ENCODE measurements at places on chromosomes 2 and 18.
A peak's percentile ranks its signal among the peaks of the same experiment; 100 is the strongest.

GRCh38 chr2:234020332-234020731, 30.2 kb upstream of the SPP2 start:
- no peak for DNase-seq

DNA sequence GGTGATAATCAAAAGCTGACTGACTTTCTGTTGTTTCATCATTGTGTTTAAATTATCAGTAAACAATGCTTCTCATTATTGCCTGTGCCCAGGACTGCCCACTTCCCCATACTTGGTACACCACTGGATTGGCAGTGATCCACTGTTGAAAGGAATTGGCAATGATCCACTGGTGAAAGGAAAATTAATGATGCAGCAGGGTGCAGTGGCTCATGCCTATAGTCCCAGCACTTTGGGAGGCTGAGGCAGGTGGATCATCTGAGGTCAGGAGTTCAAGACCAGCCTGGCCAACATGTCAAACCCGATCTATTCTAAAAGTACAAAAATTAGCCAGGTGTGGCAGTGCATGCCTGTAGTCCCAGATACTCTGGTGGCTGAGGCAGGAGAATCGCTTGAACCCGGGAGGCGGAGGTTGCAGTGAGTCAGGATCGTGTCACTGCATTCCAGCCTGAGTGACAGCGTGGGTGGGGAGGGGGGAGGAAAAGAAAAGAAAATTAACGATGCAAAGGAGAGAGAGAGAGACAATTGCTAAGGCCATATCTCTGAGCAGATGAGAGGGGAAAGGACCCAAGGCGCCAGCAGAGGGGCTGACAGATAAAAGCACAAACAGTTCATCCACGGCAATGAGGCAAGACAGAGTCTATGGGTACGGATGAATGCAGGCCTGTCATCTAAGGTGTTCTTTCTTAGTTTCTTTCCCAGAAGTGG, 10.2 kb upstream of the GTF2A1L start:
- DNase-seq: no peak

- DNase-seq: no peak
Observed at GRCh38 chr2:37615804-37616676, 55.4 kb downstream of the CDC42EP3 start.

DNA sequence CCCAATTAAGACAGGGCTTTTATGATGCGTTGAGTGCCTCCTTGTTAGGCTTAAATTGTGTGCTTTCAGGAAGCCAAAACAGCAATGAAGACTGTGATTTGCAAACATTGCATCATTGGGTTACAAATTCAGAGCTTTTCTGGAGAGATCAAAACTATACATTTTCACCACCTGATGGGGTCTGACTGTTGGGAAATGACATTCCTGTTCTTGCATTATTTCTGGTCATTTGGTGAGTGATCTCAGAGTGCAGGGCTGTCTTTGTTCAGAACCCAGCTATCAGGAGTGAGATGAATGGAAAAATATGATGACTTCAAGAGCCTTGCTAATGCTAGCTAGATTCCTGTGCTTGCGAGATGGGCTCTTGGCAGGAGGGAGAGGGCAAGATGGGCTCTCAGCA, 39.1 kb downstream of the SH3RF3 start:
- no peak for DNase-seq

- DNase-seq: no peak
Observed at GRCh38 chr2:3349211-3349693, 28.4 kb downstream of the EIPR1 start.

DNA sequence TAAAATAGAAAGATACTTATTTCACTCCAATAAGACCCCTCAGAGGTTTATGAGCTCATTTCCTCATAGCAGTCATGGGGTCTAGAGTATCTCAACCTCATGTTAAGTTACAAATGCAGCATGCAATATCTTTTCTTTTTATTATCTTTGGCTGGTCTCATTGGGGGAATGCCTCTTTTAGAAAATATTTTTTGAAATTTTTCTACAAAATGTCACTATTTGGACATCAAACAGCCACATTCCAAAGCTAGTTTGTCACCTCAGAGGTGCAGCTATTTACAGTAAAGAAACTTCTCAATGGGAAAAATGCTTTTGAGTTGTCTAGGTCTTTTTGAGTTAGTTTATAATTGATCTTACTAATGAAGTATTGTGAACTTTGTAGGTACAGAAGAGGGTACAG, 370.7 kb upstream of the LRATD1 start:
- DNase-seq: no peak

DNA sequence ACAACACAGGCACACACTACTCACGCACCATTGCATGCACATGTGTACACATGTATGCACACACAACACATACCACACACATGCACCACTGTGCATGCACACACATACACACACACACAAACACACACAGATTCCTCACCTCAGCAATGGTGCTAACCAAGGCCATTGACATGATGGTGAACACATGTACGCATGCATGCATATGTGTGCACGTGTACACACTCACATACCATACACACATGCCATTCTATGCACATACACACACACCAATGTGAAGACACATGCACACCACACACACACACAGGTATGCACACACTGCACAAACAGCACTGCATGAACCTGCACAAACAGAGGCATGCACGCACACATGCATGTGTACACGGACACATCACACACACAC, 976.0 kb downstream of the DCDC2C start:
- DNase-seq: no peak

DNA sequence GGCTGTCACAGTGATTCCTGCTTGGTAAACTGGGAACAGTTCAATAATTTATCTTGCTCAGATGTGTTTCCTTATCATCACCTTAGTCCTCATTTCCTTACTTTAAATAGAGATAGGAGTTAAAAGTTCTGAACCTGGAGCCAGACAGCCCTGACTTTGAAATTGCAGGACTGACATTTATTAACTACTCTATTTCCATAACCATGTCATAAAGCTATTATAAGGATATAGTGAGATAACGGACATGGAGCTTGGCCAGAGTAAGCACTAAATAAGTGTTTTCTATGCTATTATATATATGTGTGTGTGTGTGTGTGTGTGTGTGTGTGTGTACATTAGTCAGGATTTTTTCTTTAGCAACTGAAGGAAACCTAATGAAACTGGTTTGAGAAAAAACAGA, 13.1 kb downstream of the NT5DC4 start:
- DNase-seq: no peak

GRCh38 chr2:113829761-113830160, 60.1 kb upstream of the ACTR3 start:
- no peak for DNase-seq

- no peak for DNase-seq
Observed at GRCh38 chr2:74540291-74540690, 10.6 kb downstream of the HTRA2 start.

GRCh38 chr2:232541195-232541960, 1.9 kb downstream of the CHRNG start:
- DNase-seq: no peak

DNA sequence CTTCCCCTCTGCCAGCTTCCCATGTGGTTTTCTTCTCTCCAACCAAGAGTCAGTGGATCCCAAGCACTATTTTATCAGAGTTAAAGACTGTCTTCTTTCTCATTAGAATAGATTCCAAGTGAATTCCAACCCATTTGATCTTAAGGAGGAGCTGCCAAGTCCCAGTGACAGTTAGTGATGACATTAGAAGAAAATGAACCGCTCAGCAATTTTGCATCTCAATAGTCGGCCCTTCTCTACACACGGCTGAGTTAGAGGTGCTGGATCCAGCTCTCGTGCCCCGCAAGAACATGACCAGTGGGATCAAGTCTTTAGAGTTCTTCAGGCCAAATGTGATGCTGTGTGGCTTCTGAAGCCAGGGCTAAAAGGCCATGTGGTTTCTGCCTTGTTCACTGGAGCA, 132.6 kb downstream of the SH3BP4 start:
- no peak for DNase-seq

DNA sequence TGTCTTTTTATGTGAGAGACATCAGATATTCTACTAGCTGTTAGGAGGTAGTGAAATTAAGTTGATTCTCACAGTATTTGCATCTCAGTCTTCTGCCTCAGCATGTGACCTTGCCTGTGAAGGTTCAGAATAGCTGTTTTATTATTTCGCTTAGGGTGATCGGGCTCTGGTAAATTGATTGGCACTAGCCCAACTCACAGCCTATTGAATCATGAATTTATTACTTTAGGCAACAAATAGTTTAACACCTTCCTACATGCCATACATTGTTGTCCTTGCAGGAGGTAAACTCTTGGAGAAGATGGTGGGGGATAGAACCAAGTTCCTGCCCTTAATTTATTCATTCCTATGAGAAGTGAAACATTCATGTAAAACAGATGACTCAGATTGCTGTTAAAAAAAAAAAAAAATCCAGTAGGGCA, 101.9 kb downstream of the GPD2 start:
- DNase-seq: no peak

GRCh38 chr2:28411166-28411755, 18.6 kb downstream of the FOSL2 start:
- DNase-seq: no peak

GRCh38 chr18:44130376-44130942, 550.2 kb upstream of the SETBP1 start:
- DNase-seq: peak; percentile 67

GRCh38 chr2:5951471-5951870, 259.3 kb downstream of the SOX11 start:
- DNase-seq: no peak

DNA sequence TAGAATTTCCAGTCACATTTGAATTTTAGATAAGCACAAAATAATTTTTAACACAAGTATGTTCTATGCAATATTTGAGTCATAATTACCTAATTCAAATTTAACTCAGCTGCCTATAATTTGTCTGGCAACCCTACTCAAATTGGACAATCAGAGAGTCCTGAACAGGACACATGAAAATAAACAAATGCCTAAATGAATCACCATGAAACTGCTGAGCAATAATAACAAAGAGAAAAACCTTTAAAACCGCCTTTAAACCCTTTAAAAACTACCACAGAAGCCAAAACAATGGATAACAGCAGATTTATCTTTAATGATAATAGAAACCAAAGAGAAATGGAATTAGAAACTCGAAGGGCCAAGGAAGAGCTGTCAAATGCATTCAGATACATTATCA, 39.5 kb downstream of the ARL4C start:
- DNase-seq: no peak

GRCh38 chr18:48033790-48034650, 103.6 kb upstream of the SMAD2 start:
- DNase-seq: no peak

- DNase-seq: no peak
Observed at GRCh38 chr2:156727867-156728266, 291.7 kb downstream of the GPD2 start.

GRCh38 chr2:177543007-177543760, 150.6 kb downstream of the AGPS start:
- no peak for DNase-seq

- DNase-seq: no peak
Observed at GRCh38 chr2:48929571-48930301, 174.2 kb upstream of the LHCGR start.

DNA sequence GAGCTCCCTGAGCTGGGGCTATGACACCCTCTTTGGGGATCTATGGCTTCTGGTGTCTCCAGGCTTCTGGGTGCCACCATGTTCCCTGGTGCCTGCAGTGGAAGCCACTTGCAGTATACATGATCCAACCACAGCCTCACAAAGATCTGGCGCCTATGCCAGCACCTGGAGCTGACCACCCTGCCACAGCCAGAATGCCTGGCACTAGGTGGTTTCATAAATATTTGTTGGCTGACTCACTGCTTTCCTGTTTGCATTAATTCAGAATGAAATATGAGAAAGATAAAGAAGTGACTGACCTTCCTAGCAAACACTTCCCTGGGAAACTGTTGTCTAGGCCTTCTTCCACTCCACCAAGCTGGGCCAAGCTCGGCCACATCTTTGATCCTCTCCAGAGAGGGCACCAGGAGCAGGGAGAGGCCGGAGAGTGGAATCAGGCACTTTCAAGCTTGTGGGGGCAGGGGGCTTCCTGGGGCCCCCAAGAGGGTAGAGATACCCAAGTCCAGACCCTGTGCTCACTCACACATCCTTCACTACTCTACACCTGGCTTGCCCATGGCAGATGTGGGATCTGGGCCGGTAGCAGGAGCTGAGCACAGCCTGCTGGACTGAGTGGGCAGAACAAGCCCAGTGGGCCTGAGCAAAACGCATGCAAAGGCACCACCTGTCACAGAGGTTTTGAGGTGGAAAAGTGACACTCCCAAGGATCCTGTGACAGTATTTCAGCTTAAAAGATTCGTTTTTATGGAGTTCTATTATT, 565.7 kb downstream of the SLC4A3 start:
- no peak for DNase-seq

DNA sequence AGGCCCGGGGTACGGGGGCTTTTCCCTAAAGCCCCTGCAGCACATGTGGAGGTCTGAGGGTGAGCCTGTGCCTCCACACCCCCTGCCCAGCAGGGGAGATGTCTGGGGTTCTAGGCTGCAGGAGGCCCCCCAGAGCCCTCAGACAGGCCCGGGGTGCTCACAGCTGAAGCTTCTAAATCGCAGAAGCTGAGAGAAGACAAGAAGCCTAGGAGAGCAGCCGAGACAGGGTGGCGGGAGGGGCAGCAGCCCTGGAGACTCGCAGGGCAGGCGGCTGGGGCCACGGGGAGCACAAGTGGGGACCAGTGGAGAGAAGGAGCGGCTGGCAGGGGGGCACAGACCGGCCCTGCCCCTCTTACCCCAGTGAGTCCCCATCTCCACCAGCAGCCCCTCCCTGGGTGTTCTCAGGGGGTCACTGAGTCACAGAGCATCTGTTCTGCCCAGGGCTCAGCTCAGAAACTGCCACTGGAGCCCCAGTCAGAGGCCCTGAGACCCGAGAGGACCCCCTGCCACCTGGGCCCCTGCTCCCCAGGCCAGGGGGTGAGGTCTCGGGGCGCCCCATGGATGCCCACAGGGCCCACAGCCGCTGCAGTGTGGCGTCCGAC, 26.1 kb downstream of the GPC1 start:
- no peak for DNase-seq

GRCh38 chr2:180334514-180334913, 327.4 kb upstream of the CWC22 start:
- no peak for DNase-seq

GRCh38 chr18:43587538-43588153, 310.4 kb upstream of the SYT4 start:
- DNase-seq: peak; percentile 42

GRCh38 chr2:10079266-10079869, 843 bp downstream of the CYS1 start:
- peak; percentile 40 for DNase-seq

GRCh38 chr2:138028538-138028937, 64.3 kb downstream of the HNMT start:
- no peak for DNase-seq

GRCh38 chr2:215604606-215605005, 168.7 kb upstream of the FN1 start:
- DNase-seq: no peak

GRCh38 chr18:63290166-63290820, 29.3 kb downstream of the BCL2 start:
- DNase-seq: no peak
